ENCODE measurements at places on chromosomes 1 and 21.

- no peak for DNase-seq
- H3K27me3 ChIP-seq: peaks cover 24% of the 10 kb centered on the region
- no peak overlapping the region for H3K4me3 ChIP-seq
- H3K27ac ChIP-seq: no peak overlapping the region
- H3K4me1 ChIP-seq: no peaks in the 10 kb centered on the region
These were observed 33.5 kb upstream of the KLF17 start for GRCh38 chr1:44084998-44085675.

DNA sequence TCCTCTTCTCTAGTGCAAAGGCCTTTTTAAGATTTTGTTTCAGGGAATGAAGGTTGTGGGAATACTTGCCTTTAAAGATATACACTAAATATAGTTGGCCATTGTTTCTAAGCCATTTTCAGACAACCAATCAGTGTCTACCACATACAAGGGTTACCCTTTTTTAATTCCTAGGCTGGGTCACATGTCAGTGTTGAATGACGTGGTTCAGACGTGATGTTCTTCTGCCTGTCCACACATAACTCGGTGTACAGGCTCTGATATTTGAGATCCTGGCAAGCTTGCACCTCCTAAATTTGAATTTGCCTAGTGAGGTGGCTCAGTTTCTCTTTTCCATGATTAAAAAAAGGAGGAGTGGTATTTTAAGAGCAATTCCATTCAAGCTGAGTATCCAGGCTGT lies 38.8 kb downstream of the DTL start:
- H3K27me3 ChIP-seq: no peaks in the 10 kb centered on the region
- DNase-seq: no peak
- H3K4me1 ChIP-seq: no peaks in the 10 kb centered on the region
- peaks cover 48% of the 10 kb centered on the region for H3K36me3 ChIP-seq

- no peaks in the 10 kb centered on the region for H3K27me3 ChIP-seq
- no peak overlapping the region for H3K4me3 ChIP-seq
- no peaks in the 10 kb centered on the region for H3K4me1 ChIP-seq
- H3K36me3 ChIP-seq: no peaks in the 10 kb centered on the region
- H3K27ac ChIP-seq: no peak overlapping the region
- DNase-seq: no peak
These were observed 200.7 kb downstream of the KCNT2 start for GRCh38 chr1:196407358-196408051.

DNA sequence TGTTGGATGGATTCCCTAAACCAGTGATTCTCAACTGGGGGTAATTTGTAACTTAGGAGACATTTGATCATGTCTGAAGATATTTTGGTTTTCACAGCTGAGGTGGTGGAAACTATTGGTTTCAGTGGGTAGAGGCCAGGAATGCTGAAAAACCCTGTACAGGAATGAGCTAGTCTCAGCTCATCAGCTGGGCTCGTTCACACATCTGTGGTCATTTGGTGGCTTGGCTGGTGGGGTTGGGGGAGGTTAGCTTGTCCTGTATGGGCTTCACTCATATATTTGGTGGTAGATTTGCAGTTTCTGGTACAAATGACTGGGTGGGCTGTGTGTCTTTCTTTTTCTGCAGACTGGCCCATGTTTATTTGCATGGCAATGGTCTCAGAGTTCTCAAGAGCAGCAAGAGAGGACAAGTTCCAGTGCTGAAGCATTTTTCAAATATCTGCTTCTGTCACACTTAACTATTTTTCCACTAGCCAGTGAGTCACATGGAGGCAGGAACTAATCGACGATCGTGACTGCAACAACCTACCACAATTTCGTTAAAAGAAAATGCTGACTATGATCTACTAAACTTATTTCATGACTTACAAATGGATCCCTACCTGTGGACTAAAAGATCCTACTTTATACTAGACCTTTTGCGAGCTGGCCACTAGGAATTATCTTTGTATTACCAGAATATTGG lies 321.7 kb upstream of the PLXNA2 start:
- no peak overlapping the region for H3K27ac ChIP-seq
- H3K4me1 ChIP-seq: no peaks in the 10 kb centered on the region
- no peak overlapping the region for H3K4me3 ChIP-seq
- peaks cover 4% of the 10 kb centered on the region for H3K27me3 ChIP-seq
- no peak for DNase-seq

DNA sequence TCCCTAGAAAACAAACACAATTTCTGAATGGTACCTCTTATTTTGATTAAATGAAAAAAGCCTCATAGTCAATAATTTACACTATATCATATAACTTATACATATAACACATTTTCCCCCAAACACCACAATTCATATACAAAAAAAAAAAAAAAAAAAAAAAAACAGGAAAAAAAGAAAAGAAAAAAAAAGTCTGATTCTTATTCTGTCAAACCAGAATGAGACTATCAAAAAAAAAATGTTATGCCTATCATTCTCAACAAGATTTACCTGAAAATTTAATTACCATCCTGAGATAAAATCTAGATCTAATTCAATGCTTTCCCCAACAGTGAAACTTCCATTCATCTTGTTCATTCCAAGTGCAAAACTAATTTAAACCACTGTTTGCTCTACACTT lies 86.8 kb downstream of the PCNX2 start:
- no peak for DNase-seq
- H3K27ac ChIP-seq: no peak overlapping the region
- no peaks in the 10 kb centered on the region for H3K4me1 ChIP-seq
- no peak overlapping the region for H3K4me3 ChIP-seq
- peaks cover 18% of the 10 kb centered on the region for H3K36me3 ChIP-seq

- no peaks in the 10 kb centered on the region for H3K4me1 ChIP-seq
- H3K36me3 ChIP-seq: no peaks in the 10 kb centered on the region
- H3K4me3 ChIP-seq: no peak overlapping the region
- no peaks in the 10 kb centered on the region for H3K27me3 ChIP-seq
- no peak for DNase-seq
These were observed 9.8 kb upstream of the PLCH2 start for GRCh38 chr1:2466270-2466665.

DNA sequence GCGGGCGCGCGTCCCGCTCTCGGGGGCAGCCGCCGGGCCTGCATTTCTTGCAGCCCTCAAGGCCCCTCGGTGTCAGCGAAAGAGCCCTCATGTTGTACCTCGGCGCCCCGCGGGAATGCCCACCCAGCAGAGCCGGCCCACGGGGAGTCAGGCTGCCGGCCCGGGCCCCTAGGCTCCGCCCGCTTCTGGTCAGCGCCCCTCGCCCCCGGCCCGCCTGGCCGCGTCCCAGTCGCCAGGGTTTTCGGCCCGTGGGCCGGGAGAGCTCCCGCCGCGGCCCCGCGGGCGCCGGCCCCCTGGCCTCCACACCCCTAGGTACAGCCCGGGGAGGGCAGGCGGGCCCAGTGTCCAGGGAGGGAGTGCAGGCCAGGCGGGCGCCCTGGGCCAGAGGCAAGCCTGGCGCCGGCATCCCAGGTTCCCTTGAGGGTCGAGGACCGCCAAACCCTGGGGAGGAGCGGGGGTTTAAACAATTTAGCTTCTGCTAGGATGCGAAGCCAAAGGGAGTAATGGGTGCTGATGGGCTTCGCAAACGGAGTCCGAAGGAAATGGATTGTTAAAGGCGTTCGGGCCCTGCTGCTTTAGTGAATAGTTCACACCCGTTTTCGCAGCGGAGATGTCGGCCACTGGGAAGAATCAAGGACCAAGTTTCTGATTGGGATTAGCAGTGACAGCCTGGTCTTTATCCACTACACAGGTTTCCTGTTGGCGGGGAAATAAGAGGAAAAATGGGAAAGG lies 486 bp upstream of the KCNA3 start:
- no peaks in the 10 kb centered on the region for H3K27me3 ChIP-seq
- peak overlapping the region; percentile 68 for H3K4me3 ChIP-seq
- peaks cover 47% of the 10 kb centered on the region for H3K36me3 ChIP-seq
- peaks cover 27% of the 10 kb centered on the region for H3K4me1 ChIP-seq

DNA sequence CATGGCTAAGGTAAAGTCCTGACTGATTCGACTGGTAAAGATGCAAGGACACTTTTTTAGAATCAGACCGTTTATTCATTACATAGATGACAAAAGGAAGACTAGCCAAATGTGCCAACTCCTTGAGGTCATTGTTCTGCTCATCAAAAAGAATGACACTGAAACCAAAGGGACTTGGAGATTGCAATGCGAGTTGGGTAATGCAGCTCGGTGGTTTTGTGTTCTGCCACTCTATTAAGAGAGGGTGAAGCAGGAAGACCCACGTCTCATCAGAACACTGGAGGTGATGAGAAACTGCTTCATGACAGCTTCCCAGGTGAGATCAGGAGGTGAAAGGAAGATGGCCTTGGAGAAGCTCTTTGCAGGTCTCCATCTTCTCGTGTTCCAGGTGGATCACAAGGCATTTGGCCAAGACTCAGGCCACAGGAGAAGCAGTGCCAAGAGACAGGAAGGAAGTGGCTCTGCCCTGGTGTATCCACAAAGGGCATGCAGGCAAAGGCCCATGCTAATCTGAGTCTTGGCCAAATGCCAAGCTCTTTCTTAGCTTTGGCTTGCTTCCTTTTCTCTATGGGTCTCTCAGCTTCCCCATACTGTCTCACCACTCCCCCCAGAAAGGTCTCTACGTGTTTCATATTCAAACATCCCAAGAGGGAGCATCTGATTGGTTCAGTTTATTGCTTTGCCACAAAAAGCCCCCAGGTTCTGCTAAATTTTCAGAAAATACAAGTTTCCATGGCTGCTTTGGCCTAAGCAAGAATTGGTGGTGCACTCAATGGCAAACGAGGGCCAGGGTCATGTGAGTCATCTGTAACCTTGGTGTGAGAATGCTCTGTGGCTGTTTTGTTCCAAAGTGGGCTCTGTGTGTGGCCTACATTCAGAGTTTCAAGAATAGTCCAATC lies 5.7 kb upstream of the CCT8 start:
- H3K27me3 ChIP-seq: no peaks in the 10 kb centered on the region
- H3K27ac ChIP-seq: peak overlapping the region; percentile 78
- peak; percentile 36 for DNase-seq
- peak overlapping the region; percentile 30 for H3K4me3 ChIP-seq
- peaks cover 7% of the 10 kb centered on the region for H3K36me3 ChIP-seq
- peaks cover 55% of the 10 kb centered on the region for H3K4me1 ChIP-seq

- peaks cover 7% of the 10 kb centered on the region for H3K27me3 ChIP-seq
- no peak overlapping the region for H3K27ac ChIP-seq
- H3K36me3 ChIP-seq: no peaks in the 10 kb centered on the region
- no peak for DNase-seq
- H3K4me3 ChIP-seq: no peak overlapping the region
These were observed 222.6 kb downstream of the CAMTA1 start for GRCh38 chr1:7007902-7008301.

- no peak for DNase-seq
- H3K4me1 ChIP-seq: no peaks in the 10 kb centered on the region
- H3K27me3 ChIP-seq: no peaks in the 10 kb centered on the region
- no peak overlapping the region for H3K4me3 ChIP-seq
These were observed 630.5 kb upstream of the TMPRSS15 start for GRCh38 chr21:19034041-19034440.

DNA sequence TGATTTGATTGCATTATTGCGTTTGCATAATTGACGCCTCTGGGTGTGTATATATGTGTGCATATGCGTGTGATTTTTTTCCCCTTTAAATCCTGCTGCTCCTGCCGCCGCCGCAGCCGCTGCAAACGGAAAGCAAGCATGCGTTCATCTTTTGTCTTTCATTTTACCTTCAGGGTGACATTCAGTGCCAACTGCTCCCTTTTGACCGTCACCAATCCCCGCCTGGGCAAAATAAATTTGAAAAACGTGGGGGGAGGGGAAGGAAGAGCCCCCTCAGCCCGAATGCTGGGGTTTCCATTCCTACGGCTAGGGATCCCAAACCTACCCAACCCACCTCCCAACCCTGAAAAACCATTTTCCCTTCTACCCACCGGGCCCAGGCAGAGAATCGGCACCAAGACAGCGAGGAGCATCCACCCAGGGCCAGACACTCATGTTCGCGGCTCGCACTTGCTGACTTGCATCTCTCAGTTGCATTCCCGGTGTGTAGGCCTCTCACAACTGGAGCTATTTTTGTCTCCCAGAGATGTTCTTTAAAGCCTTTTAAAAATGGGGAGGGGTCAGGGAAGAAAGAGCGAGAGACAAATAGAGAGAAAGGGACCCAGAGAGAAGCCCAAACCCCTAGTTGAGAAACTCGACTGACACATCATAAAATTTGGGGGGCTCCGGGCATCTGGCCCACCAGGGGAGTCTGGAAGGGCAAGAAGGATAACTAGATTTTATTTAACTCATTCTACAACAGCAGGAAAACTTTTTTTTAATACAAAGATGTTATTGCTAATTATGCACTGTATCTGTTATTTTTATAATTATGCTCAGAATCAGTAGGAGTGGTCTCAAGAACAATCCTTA lies 367.1 kb upstream of the ESRRG start:
- H3K27me3 ChIP-seq: peaks cover 29% of the 10 kb centered on the region
- H3K4me1 ChIP-seq: peaks cover 1% of the 10 kb centered on the region
- DNase-seq: no peak
- no peaks in the 10 kb centered on the region for H3K36me3 ChIP-seq

- H3K27ac ChIP-seq: no peak overlapping the region
- no peak overlapping the region for H3K4me3 ChIP-seq
- H3K27me3 ChIP-seq: no peaks in the 10 kb centered on the region
- H3K36me3 ChIP-seq: no peaks in the 10 kb centered on the region
- no peak for DNase-seq
- no peaks in the 10 kb centered on the region for H3K4me1 ChIP-seq
These were observed 96.2 kb downstream of the BEND5 start for GRCh38 chr1:48680411-48681035.

DNA sequence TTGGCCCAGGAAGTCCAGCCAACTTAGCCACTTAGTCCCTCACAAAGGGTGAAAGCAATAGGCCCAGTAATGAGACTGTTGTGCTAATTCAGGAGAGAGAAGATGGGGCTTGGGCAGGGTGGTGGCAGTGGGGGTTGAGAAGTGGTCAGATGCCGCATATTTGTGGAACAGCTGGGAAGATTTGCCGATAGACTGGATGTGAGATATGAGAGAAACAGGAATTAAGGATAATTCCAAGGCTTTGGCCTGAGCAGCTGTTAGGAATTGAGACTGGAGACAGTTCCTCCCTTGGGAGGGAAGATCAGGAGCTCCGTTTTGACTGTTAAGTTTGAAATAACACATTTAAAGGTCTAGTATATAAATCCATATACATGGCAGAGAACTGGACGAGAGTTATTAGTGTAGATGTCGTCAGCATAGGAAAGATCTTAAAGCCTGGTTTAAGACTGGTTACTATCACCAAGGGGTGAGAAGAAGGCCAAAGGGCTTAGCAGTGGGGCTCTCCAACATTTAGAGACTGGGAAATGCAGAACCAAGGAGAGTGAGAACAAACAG lies 323.7 kb upstream of the FAM78B start:
- no peak overlapping the region for H3K27ac ChIP-seq
- no peak overlapping the region for H3K4me3 ChIP-seq
- DNase-seq: no peak
- H3K36me3 ChIP-seq: peaks cover 1% of the 10 kb centered on the region
- H3K4me1 ChIP-seq: peaks cover 10% of the 10 kb centered on the region
- peaks cover 3% of the 10 kb centered on the region for H3K27me3 ChIP-seq

GRCh38 chr1:183106746-183107145 lies 79.3 kb upstream of the LAMC2 start:
- no peak overlapping the region for H3K4me3 ChIP-seq
- no peaks in the 10 kb centered on the region for H3K36me3 ChIP-seq
- H3K27ac ChIP-seq: no peak overlapping the region
- H3K4me1 ChIP-seq: no peaks in the 10 kb centered on the region
- no peak for DNase-seq

DNA sequence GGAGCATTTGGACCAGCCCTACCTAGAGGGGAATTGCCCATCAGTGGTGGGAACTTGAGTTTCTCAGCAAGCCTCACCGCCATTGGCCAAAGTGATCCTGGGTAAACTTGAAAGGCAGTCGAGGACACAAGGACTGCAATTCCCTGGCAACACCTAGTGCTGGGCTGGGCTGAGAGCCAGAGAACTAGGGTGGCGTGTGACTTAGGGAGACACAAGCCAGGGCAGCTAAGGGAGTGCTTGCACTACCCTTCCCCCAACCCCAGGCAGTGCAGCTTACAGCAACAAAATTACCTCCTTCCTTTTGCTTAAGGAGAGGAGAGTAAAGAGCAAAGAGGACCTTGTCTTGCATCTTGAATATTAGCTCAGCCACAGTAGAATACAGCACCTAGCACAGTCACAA lies 176.9 kb upstream of the PRMT6 start:
- no peak overlapping the region for H3K4me3 ChIP-seq
- H3K36me3 ChIP-seq: no peaks in the 10 kb centered on the region
- no peak for DNase-seq
